NCI-H1436 treated with DMSO at 0.1 percent for 48 hours (cell line): ENCODE measurements at places on chromosomes 5 and 9.

- DNase-seq, result peak; percentile 23
Measured at GRCh38 chr9:3879726-3880505, 354.1 kb upstream of the RFX3 start.

GRCh38 chr9:119036969-119037368 is 332.3 kb downstream of the BRINP1 start:
- DNase-seq, result no peak

GRCh38 chr9:104915049-104915448 is 12.9 kb downstream of the ABCA1 start:
- no peak for DNase-seq

DNA sequence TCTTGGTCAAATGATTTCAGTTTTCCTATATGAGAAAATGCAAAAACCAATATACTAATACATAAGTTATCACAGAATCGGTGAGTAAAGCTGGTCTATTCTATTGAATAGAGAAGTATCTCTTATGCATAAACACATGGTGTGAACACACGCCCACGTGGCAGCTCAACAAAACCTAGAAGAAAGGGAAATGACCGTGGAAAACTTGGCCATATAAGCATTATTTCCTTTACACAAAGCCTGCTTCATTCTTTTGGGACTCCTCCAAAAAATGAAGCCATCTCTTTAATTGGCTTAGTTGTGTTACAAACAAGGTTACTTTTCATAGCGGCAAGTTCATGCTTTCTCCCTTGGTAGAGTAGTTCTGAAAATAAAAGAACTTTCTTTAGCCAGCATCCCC is 183.2 kb downstream of the TMEM161B start:
- DNase-seq, result no peak

DNA sequence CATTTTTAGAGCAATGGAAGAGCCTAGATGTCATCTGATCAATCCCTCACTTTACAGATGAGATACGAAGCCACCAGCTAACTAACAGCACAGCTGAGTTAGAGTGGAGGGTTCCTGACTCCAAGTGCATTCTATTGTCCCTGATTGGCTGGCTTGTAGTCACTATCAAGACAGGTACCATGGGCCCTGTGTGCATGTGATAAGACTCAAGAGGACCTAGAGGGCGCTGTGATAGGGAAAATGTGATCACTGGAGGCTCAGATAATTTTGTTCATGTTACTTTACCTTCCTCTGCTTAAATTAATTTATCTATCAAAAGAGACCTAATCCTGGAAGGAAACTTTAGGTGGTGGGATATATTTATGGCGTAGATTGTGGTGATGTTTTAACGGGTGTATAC is 19.5 kb upstream of the SNAPC3 start:
- no peak for DNase-seq

DNA sequence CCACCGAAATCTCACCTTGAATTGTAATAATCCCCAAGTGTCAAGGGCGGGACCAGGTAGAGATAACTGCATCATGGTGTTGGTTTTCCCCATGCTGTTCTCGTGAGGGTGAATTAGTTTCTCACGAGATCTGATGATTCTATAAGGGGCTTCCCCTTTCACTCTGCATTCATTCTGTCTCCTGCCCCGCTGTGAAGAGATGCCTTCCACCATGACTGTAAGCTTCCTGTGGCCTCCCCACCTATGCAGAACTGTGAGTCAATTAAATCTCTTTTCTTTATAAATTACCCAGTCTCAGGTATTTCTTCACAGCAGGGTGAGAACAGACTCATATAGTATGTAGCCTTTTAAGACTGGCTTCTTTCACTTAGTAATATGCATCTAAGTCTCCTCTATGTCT is 128.1 kb upstream of the NR5A1 start:
- no peak for DNase-seq

GRCh38 chr5:42948961-42949347 is 91.2 kb downstream of the ANXA2R start:
- DNase-seq, result no peak

- DNase-seq, result no peak
Measured at GRCh38 chr5:10448754-10449360, 7.2 kb downstream of the ROPN1L start.

DNA sequence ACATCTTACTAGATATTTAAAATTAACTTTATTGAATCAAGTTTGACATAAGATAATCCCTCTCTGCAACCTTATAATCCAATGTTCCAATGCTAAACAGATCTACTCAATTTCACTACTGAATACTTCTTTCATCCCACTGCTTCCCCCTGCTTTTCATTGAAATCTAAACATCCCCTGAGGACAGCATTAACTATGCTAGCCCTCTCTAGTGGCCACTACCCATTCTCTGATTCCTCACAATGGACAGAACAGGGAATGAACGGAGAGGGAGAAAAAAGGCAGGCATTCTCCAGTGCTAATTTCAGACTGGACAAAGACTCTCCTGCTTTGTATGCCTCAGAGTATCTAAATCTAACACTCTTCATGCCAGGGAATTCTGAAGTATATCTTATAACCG is 54.3 kb upstream of the RGS7BP start:
- DNase-seq, result no peak

DNA sequence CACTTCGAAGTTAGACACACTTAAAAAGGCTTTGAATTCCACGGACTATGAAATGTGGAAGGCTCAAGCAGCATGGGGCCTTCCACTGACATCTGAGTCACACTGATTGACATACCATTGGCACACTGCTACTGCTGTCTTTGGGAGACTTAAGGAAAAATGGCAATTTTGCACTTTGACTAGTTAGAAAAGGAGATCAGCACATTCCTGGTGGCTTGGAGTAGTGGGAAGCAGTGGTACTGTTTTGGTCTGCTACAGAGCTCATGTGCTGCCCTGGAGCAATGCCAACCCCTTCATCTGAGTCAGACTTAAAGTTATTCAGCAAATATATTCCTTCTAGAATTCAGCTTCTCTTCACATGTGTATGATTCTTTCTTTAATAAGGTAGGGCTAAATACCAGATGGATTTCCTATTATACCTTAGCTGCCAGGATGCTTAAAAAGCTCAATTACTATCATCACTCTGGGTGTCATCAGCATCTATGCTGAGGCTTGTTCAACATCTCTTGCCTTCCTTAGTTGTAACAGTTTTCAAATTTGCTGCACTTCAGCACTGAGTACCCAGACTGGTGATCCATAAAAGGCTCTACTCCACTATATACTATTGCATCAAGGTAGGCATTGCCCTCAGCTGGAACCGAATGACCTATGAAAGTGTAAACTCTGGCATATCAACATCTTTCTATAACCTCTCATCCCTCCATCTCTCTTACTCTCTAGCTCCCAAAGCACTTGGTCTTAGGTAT is 42.3 kb upstream of the MOCS2 start:
- no peak for DNase-seq

- no peak for DNase-seq
Measured at GRCh38 chr9:114478459-114478858, 26.8 kb downstream of the WHRN start.

- no peak for DNase-seq
Measured at GRCh38 chr5:171660434-171660833, 125.2 kb upstream of the SMIM23 start.

GRCh38 chr5:53427965-53428364 is 52.5 kb upstream of the FST start:
- DNase-seq, result no peak

DNA sequence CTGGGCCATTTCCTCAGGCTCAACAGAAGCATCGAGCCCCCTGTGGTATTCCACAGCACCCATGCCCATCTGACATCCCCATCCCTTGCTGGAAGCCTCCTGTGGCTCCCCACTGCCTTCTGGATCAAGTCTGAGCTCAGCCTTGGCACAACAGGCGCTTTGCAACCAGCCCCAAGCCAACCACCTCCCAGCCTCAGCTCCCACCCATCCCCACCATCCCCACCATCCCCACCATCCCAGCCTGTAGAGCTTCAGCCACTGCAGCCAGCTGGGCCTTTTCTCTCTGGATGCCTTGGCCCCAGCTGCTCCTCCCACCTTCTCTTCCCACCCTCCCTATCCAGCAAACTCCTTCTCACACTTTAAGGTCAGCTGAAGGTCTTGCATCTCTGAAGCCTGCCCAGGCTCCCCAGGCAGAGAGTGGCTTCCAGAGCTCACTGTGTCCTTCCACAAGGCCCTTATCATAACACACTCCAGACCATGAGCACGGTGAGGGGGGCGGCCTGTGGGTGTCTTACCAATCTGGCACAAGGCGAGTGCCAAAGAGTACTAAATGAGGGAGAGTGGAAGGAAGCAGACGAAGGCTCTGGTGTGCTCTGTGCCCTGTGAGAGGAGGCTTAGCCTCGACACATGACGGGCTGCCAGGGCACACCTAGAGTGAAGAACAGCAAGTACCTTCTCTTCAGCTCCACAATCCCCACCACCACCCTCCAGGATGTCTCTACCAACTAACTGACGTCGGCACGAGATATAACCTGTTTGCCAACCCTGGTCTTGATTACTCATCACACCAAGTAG is 6.5 kb downstream of the HIGD2A start:
- DNase-seq, result no peak

DNA sequence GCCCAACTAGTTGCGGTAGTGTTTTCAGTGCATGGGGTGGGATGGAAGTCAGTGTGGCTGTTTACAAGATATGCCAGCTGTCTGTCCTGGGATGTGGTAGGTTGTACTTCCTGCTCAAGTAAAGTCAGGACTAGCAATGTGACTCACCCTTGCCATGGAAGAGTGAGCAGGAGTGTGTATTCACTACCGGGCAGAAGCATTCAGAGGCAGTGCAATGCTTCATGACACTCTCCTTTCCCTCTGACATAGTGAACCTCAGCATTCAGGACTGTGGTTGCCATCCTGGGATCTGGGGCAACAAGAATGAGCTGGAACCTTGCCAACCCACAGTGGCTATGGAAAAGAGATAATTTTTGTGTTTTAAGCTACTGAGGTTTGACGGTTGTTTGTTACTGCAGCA is 68.9 kb downstream of the BOD1 start:
- DNase-seq, result no peak

- no peak for DNase-seq
Measured at GRCh38 chr9:121305269-121305994, 37.5 kb downstream of the GSN start.

DNA sequence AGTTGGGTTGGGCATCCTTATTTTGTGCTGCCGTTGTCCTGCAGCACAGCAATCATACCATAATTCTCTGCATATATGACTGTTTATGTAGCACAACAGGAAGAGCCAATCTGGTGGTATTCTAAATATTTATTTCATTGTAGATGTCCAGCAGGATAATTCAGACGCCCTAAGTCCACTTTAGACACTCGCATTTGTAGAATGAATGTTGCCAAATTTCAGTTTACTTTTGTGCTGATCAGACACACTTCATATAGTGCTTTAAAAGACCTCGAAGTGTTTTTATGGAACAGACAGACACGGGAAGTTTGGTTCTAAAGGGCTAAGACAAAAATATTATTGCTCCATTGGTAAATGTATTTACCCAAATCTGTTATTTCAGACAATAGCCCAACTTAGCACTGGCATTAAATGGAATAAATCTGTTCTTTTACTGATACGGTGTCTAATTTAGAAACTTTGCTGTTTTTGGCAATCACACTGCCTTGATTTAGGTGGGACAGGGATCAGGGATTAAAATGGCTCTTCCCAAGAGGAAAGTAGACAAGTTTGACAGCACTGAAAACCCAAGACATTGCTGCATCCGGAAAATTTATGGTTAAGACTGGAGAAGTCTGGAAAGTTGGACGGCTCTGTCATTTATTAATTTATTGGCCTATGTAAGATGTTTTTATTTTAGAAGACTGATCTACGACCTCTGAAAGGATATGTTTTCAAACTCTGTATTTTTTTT is 35.3 kb downstream of the PRDM6 start:
- no peak for DNase-seq

GRCh38 chr5:39946356-39947045 is 521.7 kb upstream of the DAB2 start:
- DNase-seq, result no peak

DNA sequence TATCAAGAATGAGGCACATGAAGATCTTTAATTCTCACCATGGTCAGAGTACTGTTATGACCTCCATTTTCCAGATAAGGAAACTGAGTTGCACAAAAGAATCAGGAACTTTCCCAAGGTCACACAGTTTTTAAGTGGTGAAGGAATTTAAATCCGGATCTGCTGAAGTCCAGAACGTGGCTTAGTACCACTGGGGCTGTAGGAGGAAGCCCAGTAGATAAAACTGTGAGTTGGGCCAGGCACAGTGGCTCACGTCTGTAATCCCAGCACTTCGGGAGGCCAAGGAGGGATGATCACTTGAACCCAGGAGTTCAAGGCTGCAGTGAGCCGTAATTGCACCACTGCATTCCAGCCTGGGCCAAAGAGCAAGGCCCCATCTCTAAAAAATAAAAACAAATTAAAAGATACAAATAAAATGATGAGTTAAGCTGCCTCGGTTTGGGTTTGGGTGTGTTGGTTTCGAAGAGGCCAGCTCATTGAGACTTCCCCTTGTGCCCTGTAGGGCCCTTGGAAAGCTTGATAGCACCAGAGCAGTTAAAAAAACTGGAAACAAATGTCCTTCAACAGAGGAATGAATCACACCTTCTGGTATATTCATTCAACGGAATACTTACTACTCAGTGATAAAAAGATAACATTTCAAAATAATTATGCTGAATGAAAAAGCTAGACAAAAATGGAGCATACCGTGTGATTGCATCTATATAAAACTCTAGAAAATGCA is 20.1 kb downstream of the ATOX1 start:
- DNase-seq, result no peak

- no peak for DNase-seq
Measured at GRCh38 chr9:96084331-96084734, 208.8 kb downstream of the ERCC6L2 start.

DNA sequence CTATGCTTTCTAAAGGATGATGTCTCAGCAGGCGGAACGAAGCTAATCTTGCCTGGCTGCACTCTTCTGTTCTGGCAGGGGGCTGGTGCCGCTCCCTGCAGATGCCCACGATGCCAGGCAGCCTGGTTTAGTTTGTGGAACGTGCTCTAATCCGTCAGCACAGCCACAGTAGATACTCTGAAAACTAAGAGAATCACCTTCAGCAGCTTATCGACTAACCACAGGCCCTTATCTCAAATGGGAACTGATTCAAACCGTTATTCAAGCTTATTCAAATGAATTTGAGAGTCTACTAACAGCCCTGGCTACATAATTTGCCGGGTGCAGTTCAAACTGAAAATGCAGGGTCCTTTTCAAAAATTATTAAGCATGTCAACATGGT is 246.6 kb upstream of the ANKRD55 start:
- DNase-seq, result no peak

GRCh38 chr9:135506327-135507103 is 6.0 kb downstream of the MRPS2 start:
- no peak for DNase-seq

DNA sequence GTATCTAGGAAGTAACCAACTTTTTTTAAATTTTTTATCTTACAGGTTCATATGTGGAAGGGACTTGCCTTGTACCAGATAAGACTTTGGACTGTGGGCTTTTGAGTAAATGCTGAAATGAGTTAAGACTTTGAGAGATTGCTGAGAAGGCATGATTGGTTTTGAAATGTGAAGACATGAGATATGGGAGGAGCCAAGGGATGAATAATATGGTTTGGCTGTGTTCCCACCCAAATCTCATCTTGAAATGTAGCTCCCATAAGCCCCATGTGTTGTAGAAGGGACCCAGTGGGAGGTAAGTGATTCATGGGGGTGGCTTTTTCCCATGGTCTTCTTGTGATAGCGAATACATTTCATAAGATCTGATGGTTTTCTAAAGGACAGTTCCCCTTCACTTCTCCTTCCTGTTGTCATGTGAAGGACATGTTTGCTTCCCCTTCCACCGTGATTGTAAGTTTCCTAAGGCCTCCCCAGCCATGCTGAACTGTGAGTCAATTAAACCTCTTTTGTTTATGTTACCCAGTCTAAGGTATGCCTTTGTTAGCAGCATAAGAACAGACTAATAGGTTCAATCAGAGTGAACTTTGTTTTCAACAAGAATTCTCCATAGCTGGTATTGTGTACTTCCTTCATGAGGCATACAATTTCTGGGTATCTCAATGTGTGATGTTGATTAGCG is 535.6 kb upstream of the MEF2C start:
- DNase-seq, result no peak
